ENCODE measurements at places on chromosomes 5 and 9. TPM values are rescaled to one million over a fixed set of nuclear protein-coding genes. Genes with fewer than 3 reads are reported as not detected.
A peak's percentile ranks its signal among the peaks of the same experiment; 100 is the strongest.

- no peak for DNase-seq
Observed at GRCh38 chr5:139841549-139841948, 45.9 kb downstream of the PSD2 start.

DNA sequence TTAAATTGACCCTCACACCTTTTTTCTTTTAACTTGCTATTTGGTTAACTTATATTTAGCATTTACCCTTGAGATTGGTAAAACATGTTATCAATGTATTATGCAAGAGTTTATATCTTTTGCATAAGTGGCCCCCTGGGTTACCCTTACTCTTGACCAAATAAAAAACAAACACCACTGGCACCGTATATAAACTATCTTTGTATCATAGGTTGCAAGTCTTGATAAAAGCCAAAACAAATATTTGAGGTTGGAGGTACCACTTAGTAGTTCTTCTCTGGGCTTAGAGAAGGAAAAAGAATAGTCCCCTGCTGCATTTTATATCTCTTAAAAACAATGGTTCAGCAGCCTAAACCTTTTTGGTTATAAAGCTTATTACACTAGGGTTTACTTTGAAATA, 61.3 kb downstream of the WDR36 start:
- DNase-seq, result no peak

- DNase-seq, result no peak
Observed at GRCh38 chr9:125810161-125810560, 63.0 kb downstream of the PBX3 start.

- DNase-seq, result no peak
Observed at GRCh38 chr5:118310401-118310800, 677.9 kb downstream of the DTWD2 start.

GRCh38 chr9:126198854-126199253, 127.8 kb upstream of the MVB12B start:
- no peak for DNase-seq

GRCh38 chr5:43202380-43202779, 10.4 kb downstream of the NIM1K start:
- DNase-seq, result no peak

The LCN1 gene
- polyA plus RNA-seq, result not detected

The WDR38 gene
- polyA plus RNA-seq, result 0.11 TPM

DNA sequence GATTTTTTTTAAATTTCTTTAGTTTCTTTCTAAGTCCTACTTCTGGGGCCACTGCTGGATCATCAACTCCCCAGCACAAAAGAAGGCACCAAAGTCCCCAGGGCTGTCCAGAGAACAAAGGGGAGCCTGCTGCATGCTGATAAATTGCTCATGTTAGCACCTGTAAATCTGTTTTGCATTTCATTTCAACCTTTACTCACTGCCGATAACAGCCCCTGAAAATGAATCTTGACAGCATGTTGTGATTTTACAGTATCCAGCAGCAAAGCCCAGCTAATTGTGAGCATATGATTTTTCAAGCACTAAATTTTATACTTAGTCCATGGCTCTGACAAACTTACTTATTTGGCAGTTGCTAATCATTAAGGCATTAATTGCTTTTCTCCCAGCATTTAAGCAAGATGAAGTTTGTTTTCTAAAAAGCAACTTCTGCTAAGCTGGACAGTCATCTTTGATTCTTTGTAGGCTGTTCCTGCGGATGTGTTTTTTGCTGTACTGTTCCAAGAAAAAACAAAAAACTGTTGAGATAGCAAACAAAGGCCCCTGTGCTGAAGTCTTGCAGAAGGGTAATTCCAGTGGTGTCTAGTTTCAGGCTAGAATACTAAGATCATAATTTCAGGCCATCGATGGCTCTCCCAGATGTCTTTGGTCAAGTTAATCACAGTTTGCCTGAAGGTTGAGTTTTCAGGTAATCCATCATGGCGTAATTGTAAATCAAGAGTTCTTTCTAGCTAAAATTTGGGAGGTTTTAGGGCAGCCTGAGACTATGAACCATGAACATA, 73.1 kb upstream of the GAS1 start:
- no peak for DNase-seq

- DNase-seq, result no peak
Observed at GRCh38 chr5:13939638-13940037, 4.8 kb downstream of the DNAH5 start.

The CXCL14 gene
- 48.1 TPM for polyA plus RNA-seq

DNA sequence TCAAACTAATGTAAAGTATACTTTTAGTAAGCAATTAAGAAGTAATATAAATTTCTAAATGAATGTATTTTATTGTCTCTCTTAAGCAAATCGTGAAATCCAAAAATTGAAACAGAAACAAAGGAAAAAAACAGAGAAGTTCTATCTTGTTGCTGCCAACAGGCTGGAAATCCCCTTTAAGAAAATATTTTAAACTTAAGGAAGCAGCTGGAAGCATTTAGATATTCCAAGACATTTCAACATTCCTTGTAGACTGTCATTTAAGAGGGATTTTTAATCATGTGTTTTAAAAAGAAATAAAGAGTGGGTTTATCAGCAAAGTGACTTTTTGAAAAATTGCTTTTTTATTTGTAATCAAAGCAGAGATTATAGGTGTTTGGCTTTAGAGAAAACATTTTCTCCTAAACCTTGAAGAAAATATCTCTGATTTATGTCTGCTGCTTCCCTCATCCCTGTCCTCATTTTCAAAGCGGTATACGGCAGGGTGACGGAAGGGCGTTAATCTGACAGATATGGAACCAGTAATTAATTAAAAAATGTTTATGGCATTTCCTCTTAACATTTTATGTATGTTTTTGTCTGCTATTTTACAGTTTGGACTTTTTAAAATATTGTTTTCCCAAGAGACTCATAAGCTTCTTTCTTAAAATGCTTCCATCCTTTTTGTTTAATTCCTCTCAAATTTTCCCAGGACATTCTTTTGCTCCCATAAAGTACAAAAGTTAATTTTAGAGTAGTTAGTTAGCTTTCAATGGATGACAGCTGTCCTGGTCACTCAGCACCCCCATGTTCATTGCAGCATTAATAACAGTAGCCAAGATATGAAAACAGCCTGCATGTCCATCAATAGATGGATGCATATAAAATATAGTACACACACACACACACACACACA, 245.6 kb downstream of the LURAP1L start:
- no peak for DNase-seq

GRCh38 chr5:116130471-116130870, 45.6 kb downstream of the COMMD10 start:
- DNase-seq, result no peak

The BRINP1 gene
- polyA plus RNA-seq, result 5.3 TPM

- DNase-seq, result no peak
Observed at GRCh38 chr9:626596-626995, 214.9 kb upstream of the DMRT1 start.

The DRD1 gene
- not detected for polyA plus RNA-seq

The ADCY2 gene
- polyA plus RNA-seq, result 5.8 TPM

- DNase-seq, result no peak
Observed at GRCh38 chr5:143024228-143024920, 254.2 kb downstream of the ARHGAP26 start.

GRCh38 chr5:171418316-171418981, 998 bp upstream of the FGF18 start:
- DNase-seq, result peak; percentile 63

GRCh38 chr5:151086905-151087360, 6.1 kb upstream of the TNIP1 start:
- no peak for DNase-seq

GRCh38 chr5:116273448-116274242, 188.8 kb downstream of the COMMD10 start:
- DNase-seq, result peak; percentile 17

- DNase-seq, result no peak
Observed at GRCh38 chr9:95750725-95751519, 124.6 kb upstream of the ERCC6L2 start.

GRCh38 chr9:120579139-120580050, 572 bp downstream of the CDK5RAP2 start:
- DNase-seq, result peak; percentile 16

The ISOC1 gene
- polyA plus RNA-seq, result 30.7 TPM

The DBH gene
- polyA plus RNA-seq, result 1.4 TPM

GRCh38 chr9:84151236-84151635, 170.6 kb downstream of the RMI1 start:
- DNase-seq, result no peak

DNA sequence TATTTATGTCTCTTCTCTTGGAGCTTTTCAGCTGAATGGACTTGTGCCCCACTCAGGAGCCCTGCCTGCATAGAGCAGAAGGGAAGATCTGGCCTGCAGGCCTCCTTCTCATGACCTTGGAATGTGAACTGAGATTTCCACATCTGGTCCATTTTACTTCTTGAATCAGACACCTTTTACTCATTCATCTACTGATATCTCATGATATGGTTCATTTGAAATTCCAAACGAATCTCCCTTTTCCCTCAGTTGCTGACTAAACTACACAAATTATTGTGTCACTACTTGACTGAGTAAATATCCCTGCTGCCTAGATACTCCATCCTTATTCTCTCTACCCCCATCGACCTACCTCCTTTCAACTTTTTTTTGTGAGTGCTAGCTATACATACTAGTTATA, 138.7 kb downstream of the PLCXD3 start:
- DNase-seq, result no peak

The TMEM203 gene
- 46.6 TPM for polyA plus RNA-seq

DNA sequence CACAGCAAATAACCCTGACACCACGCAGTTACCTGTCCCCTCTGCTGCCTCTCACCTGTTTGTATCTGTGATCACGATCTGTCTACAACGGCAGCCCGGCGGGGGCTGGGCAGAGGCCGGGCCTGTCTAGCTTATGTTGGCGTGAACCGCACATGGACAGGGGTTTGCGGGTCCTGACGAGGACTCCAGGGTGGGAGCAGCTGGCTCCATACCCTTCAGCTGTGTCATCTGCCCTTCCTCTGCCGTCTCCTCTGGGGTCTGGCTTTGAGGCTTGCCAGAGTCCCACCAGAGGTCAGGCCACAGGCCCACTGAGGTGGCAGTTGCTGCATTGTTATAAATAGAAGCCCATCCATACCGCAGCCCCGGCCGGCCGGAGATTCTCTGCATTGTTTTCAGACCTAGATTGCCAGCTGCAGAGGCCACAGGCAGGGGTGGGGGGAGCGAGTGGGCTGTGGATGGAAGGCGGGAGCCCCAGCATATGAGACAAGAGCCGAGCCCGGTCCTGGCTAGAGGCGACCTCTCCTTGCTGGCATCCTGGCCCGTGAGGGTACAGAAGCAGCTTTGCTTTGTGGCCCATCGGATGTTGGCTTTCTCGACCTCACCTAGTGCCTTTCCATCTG, 37.8 kb downstream of the FAM78A start:
- no peak for DNase-seq

DNA sequence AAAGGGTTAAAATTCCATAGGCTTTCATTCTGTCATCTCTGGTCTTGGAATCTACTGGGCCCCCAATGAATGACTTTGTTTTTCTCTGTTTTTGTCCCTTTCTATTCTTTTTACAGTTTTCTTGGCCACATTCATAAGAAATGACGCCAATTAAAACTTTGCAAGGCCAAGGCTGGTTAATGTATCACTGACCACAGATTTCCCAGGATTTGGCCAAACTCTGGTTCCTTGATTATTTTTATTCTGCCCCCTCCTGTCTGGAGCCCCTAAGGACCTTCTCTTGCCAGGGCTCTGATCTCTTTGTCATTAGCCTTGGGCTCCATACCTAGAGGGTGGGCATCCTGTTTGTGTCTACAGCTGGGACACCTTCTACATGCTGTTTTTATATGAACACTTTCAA, 388.9 kb upstream of the PAPPA start:
- DNase-seq, result no peak

DNA sequence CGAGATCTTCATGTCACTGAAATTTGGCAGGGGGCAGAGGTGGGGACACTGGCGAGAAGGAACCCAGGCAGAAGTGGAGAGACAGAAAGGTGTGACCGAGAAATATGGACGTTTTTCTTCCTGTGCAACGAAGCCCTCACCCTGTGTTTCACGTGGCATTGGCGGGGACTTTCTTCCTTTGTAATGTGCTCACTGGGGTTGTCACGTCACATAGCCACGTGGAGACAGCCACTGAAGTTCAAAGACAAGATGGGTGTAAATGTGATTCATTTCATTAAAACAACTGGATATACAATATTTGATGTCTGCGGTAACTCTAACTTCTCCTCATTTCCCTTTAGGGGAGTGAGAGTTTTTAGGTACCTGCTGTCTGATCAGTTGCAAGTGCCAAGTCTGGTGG, 225.7 kb downstream of the FSTL4 start:
- no peak for DNase-seq

- DNase-seq, result no peak
Observed at GRCh38 chr5:134503088-134503936, 22.2 kb upstream of the JADE2 start.

- DNase-seq, result no peak
Observed at GRCh38 chr5:149578896-149579295, 2.4 kb upstream of the ARHGEF37 start.

The IFNA1 gene
- polyA plus RNA-seq, result not detected

DNA sequence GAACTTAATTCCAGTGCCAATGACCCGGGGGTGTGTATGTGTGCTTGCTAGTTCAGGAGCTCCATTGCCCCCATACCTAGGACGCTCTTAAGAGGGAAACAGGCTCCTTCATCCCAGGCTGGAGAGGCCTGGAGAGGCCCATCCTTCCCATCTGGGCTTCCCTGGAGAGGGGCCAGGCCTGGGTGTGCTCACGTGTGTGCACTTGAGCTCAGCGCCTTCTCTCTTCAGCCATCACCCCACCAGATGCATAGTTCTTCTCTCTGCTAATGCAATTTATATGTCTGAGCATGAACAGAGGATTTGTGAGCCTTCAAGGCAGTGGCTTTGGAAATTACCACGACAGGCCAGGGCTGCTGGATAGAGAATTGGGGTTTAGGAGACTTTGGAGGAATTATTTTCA, 48.6 kb upstream of the SHB start:
- DNase-seq, result no peak

- DNase-seq, result no peak
Observed at GRCh38 chr5:41754857-41755256, 115.4 kb downstream of the OXCT1 start.

The IARS1 gene
- 75.2 TPM for polyA plus RNA-seq

DNA sequence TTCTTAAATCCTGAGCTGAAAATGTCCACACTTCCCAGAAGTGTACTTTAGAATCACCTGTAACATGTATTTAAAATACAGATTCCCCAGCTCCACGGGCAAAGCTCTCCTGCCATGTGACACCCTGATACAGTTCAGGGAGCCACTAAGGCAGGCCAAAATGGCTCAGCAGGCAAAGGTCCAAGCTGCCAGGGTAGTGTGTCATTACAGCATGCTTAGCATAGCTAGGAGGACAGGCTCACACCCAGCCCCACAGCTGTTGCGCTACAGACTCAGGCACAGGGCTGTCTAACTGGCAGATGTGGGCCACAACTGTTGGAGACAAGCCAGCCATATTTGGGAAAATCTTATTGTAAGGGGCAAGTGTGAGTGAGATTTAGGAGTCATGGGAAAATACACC, 73.0 kb downstream of the C9orf85 start:
- DNase-seq, result no peak

- DNase-seq, result no peak
Observed at GRCh38 chr9:136262671-136263178, 17.1 kb upstream of the QSOX2 start.

Data from left renal pelvis (tissue), 4 donors.